ENCODE measurements at places on chromosomes 6 and 20.

- no peak for DNase-seq
Observed at GRCh38 chr20:63238514-63239125, 2.9 kb downstream of the BIRC7 start.

DNA sequence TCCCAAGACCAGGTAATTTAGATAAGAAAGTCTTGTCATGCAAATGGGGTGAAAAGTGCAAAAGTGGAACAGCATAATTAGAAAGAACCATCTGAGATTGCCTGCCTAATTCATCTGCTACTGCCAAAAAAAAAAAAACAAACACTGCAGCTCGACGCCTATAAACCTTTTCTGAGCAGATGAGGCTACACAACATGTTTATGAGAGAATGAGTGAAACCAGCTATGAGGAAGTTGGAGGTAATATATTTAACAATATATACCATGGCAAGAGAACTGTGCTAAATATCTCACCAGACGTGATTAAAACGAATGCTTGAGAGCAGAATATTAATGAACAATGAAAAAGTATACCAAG, 50.0 kb downstream of the LAMA4 start:
- DNase-seq, result no peak

- DNase-seq, result no peak
Observed at GRCh38 chr6:33416386-33417127, 1.4 kb downstream of the CUTA start.

- DNase-seq, result no peak
Observed at GRCh38 chr20:51311636-51312479, 230.7 kb downstream of the NFATC2 start.

- no peak for DNase-seq
Observed at GRCh38 chr6:132114201-132114825, 163.1 kb upstream of the CCN2 start.

- no peak for DNase-seq
Observed at GRCh38 chr6:31307669-31308049, 35.8 kb upstream of the HLA-C start.

GRCh38 chr20:32463642-32464400, 105.7 kb downstream of the ASXL1 start:
- no peak for DNase-seq

- no peak for DNase-seq
Observed at GRCh38 chr20:50744143-50744792, 12.9 kb downstream of the PARD6B start.

DNA sequence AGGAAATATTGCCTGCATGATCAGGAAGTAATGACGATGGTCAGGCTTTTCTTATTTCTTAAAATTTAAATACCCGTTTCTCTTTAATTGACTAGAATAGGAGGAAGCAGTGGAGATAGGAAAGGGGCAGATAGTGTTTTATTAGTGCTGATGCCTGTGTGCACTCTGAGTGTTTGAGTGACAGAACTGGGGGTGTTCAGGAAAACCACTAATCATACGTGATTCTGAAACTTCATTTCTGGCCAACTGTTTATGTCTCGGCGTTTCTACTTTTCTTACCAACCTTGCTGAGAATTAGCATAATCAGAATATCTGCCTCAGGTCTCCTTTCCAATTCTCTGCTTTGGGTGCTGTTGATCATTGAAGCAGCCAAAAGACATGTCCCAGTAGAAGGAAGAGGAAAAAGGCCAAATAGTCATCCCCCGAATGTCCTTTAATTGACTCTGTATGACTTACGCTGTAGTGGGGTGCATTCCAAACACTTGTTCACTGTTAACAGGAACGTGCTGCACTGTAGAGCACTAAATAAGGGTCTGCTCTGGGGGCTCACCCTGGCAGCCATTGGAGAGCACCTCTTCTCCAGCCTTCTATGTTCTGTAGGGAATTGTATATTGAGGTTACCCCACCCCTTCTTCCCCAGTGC, 152.9 kb downstream of the JARID2 start:
- DNase-seq, result no peak

GRCh38 chr20:41848180-41848579, 230.0 kb upstream of the CHD6 start:
- DNase-seq, result no peak

DNA sequence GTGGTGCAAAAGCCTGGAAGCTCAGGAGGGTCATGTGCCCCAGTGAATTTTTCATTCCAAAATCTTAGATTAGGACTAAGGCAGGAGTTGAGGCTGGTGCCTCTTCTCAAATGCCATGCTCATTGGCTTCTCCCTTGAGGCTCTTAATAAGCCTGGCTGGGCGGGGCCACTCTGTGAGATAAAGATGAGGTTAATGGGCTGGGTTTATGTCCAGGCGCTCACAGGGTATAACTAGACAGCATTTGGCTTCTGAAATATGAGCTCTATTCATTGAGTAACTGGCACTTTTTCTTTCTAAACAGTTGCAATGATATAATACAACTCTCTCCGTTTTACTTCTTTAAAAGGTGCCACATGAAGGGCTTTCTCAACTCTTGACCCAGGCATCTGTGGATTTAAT, 156.3 kb downstream of the SCML4 start:
- DNase-seq, result no peak

GRCh38 chr6:136950436-136951126, 28.5 kb downstream of the SLC35D3 start:
- DNase-seq, result no peak

GRCh38 chr6:75135450-75135849, 70.4 kb downstream of the COL12A1 start:
- DNase-seq, result no peak

DNA sequence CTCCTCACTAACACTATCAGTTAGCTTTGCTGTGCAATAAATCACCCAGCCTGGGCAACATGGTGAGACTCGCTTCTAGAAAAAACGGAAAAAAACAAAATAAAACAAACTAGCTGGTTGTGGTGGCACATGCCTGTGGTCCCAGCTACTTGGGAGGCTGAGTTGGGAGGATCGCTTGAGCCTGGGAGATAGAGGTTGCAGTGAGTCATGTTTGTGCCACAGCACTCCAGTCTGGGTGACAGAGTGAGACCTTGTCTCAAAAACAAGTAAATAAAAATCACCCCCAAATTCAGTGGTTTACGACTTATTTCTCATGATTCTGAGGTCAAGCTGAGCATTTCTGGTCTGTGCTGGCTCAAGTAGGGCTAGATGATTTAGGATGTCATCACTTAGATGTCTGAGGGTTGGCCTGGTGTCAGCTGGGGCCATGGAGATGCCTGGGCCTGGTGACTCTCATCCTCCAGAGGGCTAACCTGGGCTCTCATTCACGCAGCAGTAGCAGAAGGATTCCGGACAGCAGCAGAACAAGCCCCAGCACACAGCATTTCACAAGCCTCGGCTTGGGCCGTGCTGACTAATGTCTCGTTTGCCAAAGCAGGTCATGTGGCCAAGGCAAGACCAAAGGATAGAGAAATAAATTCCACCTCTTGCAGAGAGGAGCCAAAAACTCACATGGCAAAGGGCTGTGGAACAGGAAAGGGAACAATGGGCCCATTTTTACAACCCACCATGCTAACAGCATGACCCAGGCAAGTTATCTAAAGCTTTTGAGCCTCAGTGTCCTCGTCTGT, 32.5 kb downstream of the MGME1 start:
- no peak for DNase-seq
